Ureter (tissue), 1 donor: ENCODE measurements at places on chromosomes 16 and 17.
A peak's percentile ranks its signal among the peaks of the same experiment; 100 is the strongest.

GRCh38 chr16:86951831-86952598 lies 365.2 kb downstream of the C16orf95 start:
- no peak for DNase-seq

DNA sequence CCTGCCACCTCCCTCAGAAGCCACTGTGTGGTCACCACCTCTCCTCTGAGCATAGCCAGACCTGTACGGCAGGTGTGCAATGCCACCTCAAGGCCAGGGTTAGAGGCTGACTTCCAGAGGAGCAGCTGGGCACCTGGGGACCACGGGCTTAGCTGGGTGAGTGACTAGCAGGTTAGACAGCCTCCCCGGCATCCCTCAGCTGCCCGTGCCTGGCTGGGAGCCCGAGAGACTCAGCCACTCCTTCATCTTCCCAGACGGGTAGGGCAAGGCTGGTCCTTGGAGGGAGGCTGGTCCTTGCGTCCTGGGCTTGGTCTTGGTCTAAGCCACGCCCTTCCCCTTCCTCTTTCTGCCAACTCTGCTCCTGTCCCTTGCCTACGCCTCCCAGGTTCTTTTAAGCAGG lies 7.8 kb downstream of the CRHR1 start:
- peak; percentile 79 for DNase-seq

- no peak for DNase-seq
Observed at GRCh38 chr17:72426948-72427760, 306.3 kb downstream of the SOX9 start.

DNA sequence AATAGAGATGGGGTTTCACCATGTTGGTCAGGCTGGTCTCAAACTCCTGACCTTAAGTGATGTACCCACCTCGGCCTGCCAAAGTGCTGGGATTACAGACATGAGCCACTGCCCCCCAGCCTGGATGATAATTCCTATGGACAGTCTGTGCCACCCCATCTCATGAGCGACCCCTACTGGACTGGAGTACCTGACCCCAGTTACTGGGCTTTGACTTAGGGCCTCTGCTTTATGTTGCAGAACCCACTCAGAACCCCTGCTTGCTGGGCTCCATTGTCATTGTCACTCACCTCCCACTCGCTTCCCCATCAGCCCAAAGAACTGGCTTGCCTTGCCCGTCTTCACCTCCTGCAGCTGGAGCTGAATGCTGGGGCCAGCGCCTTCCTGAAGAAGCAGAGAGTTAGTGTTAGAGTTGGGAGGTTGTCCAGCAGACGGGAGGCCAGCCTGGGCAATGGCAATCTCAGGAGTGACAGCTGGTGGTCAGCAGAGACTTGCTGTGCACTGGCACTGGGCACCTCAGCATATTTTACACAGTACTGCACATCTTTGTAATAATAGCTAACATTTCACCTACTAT lies 4.0 kb downstream of the TAC4 start:
- no peak for DNase-seq

GRCh38 chr16:75000481-75001081 lies 1.8 kb downstream of the ZNRF1 start:
- DNase-seq = no peak

GRCh38 chr17:55811536-55811935 lies 60.7 kb downstream of the PCTP start:
- DNase-seq = no peak

DNA sequence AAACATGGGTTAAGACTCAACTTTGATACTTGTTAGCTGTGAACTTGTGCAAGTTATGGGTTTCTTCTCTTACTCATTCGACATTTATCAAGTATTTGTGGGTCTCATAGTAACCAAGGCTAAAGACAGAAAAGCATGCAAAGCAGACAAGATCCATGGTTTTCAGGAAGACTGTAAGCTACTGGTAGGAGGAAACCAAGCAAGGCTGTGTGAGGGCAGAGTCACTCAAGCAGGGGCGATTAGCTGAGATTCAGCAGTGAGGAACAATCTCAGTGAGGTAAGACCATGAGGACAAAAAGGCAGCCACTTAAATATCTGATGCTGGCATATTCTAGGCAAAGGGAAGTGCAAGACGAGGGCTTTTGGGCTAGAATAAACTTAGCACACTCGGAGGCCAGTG lies 29.5 kb downstream of the MBTD1 start:
- DNase-seq = no peak

DNA sequence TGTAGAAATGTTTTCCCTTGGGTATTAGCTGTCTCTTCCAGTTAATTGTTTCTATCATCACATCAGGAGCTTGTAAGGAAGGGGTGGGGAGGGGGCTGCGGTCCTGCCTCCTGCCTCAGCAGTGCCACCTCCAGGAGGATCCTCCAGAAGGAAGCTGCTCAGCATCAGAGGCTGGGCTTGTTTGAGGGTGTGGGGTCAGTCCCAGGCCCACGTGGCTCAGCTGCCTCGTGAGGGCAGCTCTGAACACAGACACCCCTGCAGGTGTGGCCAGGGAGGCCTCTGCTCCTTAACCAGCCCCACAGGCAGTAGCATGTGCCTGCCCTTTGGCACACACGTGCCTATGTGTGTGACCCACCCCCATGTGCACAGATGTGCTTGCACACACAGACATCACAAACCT lies 46.3 kb downstream of the MRM1 start:
- DNase-seq = no peak

DNA sequence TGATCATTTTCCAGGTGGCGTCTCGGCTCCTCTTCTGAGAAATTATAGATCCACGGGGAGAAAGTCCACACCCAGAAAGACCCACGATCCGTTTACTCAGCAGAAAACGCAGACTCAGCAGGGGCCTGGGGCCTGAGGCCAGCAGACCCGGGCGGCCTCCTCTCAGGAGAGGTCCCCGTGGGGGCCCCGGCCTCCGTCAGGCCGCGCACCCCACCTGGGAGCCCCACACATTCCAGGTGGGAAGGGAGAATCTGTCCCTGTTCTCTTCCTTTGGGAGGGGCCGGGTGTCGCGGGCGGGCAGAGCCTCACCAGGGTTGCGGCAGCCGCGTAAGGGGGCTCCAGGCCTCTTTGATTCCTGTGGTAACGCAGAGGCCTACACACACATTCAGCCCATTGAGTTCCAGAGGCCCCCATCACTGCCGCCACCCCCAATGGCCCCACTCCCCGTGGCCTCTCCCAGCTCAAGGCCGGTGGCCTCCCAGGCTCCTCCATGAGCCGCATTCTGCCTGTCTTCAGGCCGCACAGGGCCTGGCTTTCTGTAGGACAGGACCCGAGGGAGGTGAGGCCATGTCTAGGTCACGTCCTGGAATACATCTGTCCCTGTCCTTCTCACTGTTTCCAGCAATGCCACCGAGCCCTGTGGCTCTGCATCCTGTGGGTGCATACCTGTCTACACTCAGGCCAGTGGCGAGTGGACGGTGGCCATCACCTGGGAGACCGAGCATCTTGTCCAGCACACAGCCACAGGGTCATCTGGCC lies 1.6 kb upstream of the IGFALS start:
- no peak for DNase-seq

GRCh38 chr17:238964-239259 lies 57.5 kb upstream of the DOC2B start:
- no peak for DNase-seq

DNA sequence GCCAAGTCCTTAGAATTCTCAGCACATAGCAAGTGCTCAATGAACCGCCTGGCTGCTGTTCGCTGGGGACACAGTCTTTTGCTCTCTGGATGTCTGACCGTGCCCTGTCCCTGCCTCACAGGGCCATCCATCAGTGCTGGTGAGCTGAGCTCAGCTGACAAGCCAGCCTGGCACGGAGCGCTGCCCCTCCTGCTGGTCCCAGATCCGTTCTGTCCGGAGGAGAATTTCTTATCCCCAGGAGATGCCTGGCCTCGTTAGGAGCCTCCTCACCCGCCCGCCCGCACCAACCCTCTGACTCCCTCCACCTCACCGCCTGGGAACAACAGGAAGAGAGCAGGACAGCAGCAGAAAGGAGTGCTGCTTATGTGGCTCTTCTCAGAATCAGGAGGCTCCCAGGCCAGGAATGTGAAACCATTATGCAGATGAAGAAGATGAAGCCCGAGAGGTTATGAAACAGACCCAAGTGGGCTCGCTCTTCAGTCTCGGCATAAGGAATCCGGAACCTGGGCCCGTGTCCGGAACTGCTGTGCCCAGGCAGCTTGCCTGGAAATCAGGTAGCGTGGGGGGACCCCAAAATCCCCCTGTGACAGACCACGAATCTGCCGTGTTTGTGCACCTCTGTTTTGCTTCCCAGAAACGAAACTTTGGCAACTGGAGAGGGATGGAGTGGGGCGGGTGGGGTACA lies 28.8 kb upstream of the RMI2 start:
- no peak for DNase-seq

GRCh38 chr17:31509095-31509804 lies 117.8 kb downstream of the RAB11FIP4 start:
- DNase-seq = no peak

DNA sequence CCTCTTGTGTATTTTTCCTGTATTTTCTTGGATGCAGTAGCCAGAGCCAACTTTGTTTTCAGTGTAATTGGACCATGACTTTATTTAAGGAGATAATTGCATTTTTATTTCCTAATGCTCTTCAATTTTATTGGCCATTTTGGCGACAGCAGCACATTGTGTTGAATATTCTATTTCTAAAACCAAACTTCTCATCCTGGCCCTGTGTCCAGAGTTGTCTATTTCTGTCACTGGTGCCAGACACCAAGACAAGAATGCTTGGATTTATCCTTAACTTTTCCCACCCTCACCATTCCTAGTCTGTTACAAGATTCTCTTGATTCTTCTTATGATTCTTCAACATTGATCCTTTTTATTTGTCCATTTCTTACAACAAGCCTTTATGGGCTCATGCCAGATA lies 37.1 kb downstream of the ARHGAP44 start:
- no peak for DNase-seq

GRCh38 chr17:81470944-81471817 lies 41.4 kb downstream of the ACTG1 start:
- DNase-seq = no peak

DNA sequence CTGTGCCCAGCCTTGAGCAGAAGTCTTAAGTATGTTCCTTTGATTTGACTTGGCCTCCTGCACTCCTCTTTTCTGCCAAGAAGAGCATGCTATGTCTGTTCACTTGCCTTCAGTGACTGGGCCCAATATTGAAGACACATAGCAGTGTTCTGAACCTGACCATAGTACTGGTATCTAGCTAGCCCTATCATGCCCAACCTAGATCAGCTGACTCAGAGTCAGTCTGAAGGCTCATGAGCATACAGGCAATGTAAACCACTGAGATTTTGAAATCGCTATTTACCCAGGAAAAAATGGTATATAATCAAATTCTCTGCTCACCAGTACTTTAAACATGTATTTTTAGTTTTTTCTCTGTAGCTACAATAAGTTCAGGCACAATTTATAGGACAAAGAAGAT lies 129.4 kb downstream of the TANC2 start:
- DNase-seq = no peak

DNA sequence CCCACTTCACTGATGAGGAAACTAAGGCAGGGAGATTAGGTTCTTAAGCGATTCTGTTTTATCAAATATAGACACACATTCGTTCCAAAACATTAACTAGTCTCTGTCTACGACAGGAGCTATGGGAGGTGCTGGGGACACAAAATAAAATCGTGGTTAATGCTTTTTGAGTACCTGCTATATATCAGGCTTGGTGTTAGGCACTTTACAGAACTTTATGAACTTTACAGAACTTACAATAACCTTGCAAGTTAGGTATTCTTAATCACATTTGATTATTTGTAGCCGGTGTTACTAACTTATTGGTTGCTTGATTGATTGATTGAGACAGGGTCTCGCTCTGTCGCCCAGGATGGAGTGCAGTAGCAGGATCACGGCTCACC lies 538 bp upstream of the HEATR3 start:
- no peak for DNase-seq

GRCh38 chr16:1216296-1216619 lies 8.8 kb downstream of the TPSG1 start:
- DNase-seq = no peak

DNA sequence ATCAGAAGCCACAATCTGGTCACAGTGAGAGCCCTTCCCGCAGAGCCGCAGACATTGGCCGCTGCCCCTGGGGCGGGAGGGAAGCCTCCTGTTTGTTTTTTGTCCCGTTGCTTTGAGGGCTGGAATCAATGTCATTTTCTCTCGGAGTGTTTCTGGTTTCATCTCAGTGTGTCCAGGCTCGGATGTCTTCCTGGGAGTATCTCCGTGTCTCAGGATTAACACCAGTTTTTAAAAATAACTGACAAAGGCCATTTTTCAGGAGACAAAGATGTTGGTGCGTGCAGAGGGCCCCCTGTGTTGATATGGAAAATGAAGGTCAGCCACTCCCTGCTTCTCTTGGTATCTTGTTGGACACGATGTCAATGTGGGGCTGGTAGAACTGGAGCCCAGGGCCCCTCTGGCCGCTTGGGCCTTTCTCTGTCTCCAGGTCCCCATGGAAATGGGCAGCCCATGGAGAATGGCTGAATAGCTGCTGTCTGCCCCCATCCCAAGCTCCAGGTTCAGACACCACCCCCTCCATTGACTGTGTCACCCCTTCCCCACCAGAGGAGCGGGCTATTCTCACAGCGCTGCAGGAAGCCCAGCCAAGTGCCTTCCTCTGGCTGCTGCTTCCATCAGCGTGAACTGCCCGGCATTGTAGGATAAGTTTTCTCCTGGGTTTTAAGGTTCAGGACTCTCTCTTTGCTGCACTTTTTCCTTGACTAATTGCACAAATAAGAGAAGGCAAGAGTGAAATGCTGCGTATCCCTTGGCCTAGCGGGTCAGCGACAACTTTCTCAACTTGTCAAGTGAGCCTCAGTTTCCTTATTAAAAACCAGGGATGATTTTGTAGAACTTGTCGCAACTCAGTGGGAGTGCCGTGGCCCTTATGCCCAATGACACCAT lies 72.2 kb upstream of the METTL9 start:
- no peak for DNase-seq

- DNase-seq = no peak
Observed at GRCh38 chr16:721765-722540, 1.0 kb downstream of the ANTKMT start.

DNA sequence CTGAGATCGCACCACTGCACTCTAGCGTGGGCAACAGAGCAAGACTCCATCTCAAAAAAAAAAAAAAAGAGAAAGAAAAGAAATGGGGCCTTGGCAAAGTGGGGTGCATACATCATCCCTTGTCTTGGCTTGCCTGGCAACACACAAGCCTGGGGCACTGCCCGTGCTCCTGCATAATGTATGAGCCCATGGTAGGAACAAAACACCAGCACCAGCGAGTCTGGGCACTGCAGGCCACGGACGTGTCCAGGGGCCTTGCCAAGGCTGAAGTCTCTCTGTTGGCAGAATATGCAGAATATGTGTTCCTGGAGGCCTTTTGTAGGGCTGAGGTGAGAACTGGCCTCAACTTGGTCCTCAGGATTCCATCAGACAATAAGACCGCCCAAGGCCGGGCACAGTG lies 15.7 kb upstream of the ALDOA start:
- DNase-seq = no peak
